ENCODE measurements at places on chromosomes 3 and 15.

DNA sequence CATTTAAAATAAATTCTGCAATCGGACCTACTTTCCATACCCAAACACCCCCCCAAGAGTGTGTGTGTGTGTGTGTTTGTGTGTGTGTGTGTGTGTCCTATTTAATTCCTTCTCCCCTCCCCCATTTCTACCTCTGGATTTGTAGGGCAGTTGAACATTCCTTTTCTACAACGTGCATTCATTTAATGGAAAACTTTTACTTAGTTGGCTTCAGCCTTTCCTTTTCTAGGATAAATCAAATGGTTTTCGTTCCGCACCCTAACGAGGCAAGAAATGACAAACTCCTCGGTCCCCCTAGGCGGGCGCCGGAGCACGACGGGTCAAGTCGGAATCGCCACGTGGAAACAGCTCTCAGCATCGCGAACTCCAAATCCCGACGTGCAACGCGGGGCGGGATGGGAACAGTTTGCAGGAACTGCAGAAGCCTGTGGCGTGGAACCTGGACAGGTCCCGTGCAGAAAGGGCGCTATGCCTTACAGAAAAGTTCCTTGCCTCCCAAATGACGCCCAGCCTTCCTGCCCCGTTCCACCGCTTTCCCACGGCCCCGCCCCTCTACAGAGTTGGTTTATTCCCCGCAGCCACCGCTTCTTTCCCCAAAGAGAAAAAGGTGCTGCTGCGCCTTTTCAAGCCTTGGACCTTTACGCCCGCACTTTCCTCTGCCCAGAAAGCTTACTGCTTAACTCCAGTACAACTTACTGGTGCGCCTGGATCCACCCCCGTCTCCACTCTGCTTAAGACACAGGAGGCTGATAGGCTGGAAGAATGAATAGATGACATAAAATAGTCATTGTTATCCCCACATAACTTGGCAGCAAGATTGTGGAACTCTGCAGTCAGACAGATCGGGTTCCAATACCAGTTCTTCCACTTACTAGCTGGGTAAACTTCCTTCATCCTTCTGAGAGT is 1.1 kb upstream of the EIF2B5 start:
- DNase-seq, result peak; percentile 74

- no peak for DNase-seq
These were observed 403.1 kb downstream of the MAGI1 start for GRCh38 chr3:65635657-65636056.

DNA sequence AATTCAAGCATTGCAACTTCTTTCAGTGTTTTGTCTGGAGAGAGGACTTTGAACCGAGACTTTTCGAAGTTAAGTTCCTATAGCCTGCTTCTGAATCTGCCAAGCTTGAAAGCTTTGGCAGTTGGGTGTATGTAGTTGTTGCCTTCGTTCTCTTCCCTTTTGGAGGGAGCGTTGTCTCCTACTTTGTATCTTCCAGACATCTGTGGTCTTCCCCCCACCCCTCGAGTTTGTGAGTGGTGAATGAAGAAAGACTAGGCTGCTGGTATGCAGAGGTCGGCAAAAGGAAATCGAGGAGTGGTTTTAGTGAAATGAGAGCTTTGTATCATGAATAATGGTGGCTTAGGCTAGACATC is 1.3 kb downstream of the CTNNB1 start:
- peak; percentile 65 for DNase-seq

- DNase-seq, result no peak
These were observed 11.1 kb downstream of the ZBTB38 start for GRCh38 chr3:141379250-141379966.

DNA sequence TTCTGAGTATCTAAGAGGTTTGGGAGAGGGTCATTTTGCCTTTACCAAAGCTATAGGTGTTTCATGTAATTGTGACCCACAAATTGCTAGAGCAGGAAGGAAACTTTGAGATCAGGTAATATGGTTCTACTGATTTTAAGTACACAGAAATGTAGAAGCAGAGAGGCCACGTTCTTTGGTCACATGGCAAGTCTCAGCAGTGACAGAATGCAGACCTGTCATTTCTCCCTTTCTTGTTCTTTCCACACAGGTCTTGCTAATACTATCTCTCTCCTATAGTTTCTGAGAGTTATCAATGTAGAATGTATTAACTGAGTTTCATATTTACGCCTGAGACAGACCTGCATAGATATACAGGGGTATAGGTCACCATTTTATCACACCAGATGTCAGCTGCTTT is 10.9 kb upstream of the RTP1 start:
- DNase-seq, result no peak

- no peak for DNase-seq
These were observed 105.4 kb upstream of the ANKRD28 start for GRCh38 chr3:15903164-15903563.

DNA sequence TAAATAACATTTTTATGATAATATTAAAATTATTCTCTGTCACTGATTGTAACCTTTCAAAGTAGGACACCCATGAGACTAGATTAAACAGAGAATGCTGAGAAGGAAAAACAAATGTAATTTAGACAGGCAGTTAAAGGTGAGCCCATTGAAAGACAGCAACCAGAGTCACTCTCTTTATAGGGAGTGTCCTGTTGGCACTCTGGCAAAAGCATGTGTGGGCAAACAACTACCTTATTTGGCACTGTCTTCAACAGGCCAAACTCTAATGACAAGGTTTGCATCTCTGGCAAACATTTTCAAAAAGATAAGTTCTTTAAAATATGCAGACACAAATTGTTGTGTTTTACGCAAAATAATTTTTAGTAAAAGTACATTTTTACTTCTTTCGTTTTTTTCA is 29.8 kb downstream of the NFKBIZ start:
- DNase-seq, result no peak

GRCh38 chr15:73604477-73604876 is 28.7 kb downstream of the NPTN start:
- no peak for DNase-seq

DNA sequence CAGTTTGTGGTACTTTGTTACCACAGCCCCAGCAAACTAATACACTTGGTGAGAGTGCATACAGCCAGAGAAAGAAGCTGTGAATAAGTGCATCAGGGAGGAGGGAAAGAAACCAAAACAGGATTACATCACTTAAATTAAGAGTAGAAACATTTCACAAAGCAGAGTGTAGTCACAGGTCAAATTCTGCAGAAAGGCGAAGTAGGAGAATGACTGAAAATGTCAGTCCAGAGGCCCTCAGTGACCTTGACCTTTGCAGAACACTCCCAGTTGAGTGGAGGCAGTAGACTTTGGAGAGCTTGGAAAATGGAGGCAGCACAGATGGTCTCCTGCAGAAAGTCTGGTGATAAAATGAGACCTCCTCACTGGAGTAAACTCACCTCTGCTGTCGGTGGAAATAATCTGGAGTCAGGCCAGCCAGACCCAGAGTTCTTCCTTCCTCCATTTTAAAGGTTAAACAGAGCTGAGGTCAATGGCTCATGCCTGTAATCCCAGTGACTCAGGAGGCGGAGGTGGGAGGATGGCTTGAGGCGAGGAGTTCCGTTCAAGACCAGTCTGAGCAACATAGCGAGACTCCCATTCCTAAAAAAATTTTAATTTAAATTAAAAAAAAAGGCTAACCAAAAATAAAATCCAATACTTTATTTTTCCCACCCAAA is 5.0 kb downstream of the CD86 start:
- DNase-seq, result no peak

- no peak for DNase-seq
These were observed 42.0 kb downstream of the GSK3B start for GRCh38 chr3:120052225-120052624.

- DNase-seq, result no peak
These were observed 14.2 kb downstream of the CRBN start for GRCh38 chr3:3165241-3165640.

GRCh38 chr3:5298453-5298852 is 110.9 kb downstream of the EDEM1 start:
- DNase-seq, result no peak

DNA sequence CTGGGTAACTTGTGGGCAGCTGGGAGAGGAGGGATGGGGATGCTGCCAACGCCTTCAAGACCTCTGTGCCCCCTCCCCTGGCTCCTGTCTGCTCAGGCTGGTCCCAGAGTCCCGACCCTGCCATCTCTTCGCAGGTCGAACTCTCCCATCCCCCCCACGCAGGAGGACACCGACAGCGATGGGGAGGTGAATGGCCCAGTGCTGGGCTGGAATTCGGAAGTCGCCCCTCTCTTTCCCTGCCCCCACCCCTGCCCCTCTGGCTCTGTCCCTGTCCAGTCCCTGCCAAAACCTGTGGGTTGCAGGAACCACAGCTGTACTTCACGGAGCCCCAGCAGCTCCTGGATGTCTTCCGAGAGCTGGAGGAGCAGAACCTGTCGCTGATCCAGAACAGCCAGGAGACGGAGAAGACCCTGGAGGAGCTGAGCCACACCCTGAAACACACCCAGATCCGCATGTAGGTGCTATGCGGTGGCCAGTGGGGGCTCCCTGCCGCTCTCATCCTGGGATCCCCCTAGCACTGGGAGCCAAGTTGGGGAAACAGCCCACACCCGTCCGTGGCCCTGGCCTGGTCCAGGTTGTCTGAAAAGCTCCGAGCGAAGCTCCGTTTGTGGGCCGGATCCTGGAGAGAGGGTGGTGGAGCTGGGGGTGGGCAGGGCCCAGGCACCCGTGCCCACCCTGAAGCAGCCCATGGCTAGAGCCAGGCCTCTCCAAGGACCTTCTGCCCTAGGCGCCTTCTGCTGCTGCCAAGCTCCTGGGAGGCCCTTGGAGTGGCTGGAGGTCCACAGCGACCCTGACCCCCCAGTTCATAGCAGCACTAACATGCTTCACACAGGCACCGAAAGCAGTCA is 28.7 kb downstream of the CFAP100 start:
- DNase-seq, result no peak

GRCh38 chr3:45275006-45275704 is 49.1 kb upstream of the TMEM158 start:
- no peak for DNase-seq

- DNase-seq, result no peak
These were observed 2.6 kb downstream of the SMAD3 start for GRCh38 chr15:67067930-67068551.

GRCh38 chr3:143363276-143363675 is 243.7 kb downstream of the CHST2 start:
- DNase-seq, result peak; percentile 14

DNA sequence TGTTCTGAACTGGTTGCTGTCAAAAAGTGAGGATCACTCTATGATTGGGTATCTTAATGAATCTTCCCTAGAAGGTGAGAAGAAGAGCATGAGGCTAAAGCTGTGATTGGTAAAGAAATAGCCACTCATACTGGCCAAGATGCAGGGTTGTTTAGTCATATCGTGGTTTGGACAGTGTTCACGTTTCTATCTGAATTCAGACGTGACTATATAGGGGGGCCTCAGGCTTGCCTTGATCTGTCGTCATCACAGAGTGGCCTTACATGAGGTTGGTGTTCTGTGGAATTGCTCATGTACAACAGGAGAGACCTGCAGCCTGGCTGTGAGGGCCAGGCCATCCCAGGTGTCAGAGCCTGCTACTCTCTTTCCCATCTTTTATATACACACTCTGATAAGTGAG is 12.4 kb downstream of the RTP2 start:
- DNase-seq, result no peak

DNA sequence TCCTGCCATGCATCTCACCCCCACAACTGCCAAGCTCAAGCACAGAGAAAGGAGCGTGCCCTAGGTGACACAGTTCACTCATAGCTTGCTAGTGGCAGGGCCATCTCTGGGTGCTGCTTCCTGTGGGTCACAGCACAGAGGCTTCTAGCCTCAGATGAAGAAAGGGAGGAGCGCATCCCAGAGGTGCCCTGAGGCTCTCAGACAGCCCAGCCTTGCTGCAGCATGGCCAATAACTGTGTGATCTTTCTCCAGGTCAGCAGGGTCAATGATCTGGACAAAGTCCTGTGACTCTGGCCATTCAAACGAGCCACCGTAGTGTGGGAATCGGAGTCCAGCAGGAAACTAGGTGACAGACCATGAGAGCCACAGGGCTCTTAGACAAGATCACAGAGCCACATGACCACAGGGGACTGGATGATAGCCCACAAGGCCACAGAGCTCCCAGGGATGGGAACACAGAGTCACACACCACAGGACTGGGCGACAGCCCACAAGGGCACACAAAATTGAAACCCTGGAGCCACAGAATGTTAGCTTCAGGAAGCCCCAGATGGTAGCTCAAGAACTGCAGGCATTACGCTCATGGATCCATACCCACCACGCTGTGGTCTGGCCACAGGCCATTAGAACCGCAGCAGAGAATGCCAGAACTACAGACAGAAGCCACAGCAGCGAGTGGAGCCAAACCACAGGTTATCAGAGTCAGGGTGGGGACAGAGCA is 25.9 kb upstream of the GRIP2 start:
- no peak for DNase-seq

GRCh38 chr3:59052803-59053411 is 3.1 kb upstream of the CFAP20DC start:
- no peak for DNase-seq

GRCh38 chr15:90425726-90426346 is 37.8 kb downstream of the IQGAP1 start:
- DNase-seq, result no peak

DNA sequence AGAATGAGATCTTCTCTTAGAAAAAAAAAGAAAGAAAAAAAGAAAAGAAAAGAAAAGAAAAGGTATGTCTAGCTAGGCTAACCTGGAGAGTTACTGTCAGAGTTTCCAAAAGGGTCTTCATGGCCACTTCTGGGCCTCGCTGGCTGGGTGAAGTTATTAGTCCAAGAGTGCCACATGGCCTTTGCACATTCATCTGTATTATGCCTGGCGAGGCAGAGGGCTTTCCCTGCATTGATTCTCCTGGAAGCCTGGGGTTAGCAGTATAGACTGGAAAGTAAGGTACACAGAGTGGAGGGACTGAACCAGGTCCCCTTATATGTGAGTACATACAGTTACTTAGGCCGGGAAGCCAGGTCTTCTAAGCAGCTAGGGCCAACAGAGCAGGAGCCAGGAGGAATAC is 54.8 kb upstream of the CGNL1 start:
- DNase-seq, result no peak

DNA sequence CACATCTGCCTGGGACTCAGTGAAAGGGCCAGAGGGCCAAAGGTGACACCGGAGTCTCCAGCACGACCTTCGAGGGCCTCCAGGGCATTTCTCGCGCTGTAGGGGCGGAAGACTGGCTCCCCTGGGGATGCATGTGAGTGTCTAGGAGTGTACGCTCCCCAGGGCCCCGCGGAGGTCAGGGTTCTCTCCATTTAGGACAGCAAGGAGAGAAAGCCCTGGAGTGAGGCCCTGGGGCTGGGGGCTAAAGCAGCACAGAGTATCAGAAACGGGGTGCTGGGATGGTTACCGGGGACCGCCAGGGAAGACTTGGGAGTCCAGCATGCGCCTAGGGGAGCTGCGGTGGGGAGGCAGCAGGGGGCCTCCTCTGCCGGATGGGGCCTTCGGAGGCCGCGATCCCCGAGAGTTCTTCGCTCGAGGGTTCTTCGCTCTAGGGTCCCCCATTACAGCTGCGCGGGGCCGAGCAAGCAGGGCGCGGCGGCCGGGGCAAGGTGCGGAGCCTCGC is 595 bp upstream of the APBA2 start:
- no peak for DNase-seq

Data from GF-D8 (cell line).